ENCODE measurements at places on chromosomes 1 and 21. TPM values are rescaled to one million over a fixed set of nuclear protein-coding genes. Genes with fewer than 3 reads are reported as not detected.

Gene LINGO4
- total RNA-seq = 1.1 TPM

- DNase-seq = no peak
Measured at GRCh38 chr1:185719021-185719420, 15.2 kb upstream of the HMCN1 start.

GRCh38 chr1:33055210-33056008 is 18.7 kb upstream of the AK2 start:
- peak; percentile 20 for DNase-seq

- DNase-seq = no peak
Measured at GRCh38 chr1:106937104-106937503, 119.4 kb upstream of the PRMT6 start.

DNA sequence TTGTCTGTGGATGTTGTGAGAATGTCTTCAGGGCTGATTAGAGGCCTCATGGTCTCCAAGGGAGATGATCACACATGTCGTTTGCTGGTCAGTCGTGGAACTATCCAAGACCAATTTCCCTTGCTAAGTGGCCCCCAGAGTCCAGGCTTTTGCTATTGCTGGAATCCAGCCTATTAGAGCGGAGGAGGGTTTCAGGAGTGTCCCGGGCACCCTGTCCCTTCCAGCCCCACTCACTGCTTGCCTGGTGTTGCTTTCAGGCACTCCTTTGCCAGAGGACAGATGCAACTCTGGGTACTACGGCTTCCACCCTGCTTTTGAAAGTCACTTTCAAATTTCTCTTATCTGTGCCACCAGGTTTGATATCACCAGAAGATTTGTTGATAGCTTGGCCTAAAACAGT is 149.1 kb downstream of the NOS1AP start:
- no peak for DNase-seq

- DNase-seq = no peak
Measured at GRCh38 chr1:5896706-5897660, 95.2 kb downstream of the NPHP4 start.

GRCh38 chr21:29704719-29705118 is 235.1 kb downstream of the GRIK1 start:
- DNase-seq = no peak
